ENCODE measurements at places on chromosomes 1 and 21.

DNA sequence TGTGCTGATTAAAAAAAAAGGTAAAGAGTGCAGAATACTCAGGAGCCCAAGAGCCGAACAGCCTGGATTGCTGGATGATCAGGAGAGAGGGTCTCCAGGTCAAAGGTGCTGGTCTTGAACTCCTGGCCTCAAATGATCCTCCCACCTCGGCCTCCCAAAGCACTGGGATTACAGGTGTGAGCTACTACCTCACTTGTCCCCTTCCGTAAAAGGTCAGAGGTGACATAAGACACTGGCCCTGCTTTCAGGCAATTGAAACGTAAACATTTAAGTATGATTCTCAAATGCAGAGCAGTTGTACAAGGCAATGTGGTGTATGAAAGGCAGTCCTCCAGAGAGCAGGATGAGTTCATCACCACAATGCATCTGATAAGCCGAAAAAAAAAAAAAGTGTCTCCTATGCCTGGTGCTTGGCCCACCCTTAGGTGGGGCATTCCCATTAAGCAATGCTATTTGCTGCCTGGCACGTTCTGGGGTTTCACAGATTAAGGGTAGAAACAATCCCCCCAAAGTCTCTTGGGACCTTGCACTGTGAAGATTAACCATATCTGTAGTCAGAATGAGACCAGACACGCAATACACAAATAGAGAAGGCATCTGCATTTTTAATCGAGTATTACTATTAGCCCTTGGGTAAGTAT is 47.7 kb downstream of the PARP1 start:
- no peak overlapping the region for H3K4me3 ChIP-seq
- H3K27ac ChIP-seq: no peak overlapping the region
- H3K27me3 ChIP-seq: no peaks in the 10 kb centered on the region
- no peak for DNase-seq
- no peaks in the 10 kb centered on the region for H3K36me3 ChIP-seq

GRCh38 chr1:46401964-46402626 is 8.0 kb downstream of the FAAH start:
- no peaks in the 10 kb centered on the region for H3K36me3 ChIP-seq
- H3K4me1 ChIP-seq: peaks cover 9% of the 10 kb centered on the region
- H3K27me3 ChIP-seq: no peaks in the 10 kb centered on the region
- H3K27ac ChIP-seq: peak overlapping the region; percentile 20
- DNase-seq: peak; percentile 91

GRCh38 chr21:33348706-33349105 is 23.9 kb downstream of the IFNAR1 start:
- no peaks in the 10 kb centered on the region for H3K27me3 ChIP-seq
- DNase-seq: no peak
- no peak overlapping the region for H3K4me3 ChIP-seq
- H3K27ac ChIP-seq: no peak overlapping the region
- peaks cover 5% of the 10 kb centered on the region for H3K36me3 ChIP-seq
- no peaks in the 10 kb centered on the region for H3K4me1 ChIP-seq

DNA sequence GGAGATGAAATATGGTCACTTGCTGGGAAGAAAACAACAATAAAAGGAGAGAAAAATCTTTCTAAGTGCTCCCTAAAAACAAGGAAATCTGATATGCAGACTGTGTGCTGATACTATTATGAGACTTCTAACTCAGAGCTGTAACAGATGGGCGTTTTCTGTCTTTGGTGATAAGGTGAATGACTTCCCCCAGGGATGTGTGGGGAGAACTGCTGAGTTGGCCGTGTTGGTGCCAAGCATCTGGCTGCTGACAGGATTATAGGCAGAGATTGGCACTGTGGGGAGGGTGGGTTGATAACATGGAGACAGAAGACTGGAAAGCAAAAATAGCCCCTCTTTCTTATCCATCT is 438.5 kb upstream of the PLXNA2 start:
- no peak overlapping the region for H3K4me3 ChIP-seq
- H3K27ac ChIP-seq: no peak overlapping the region
- no peaks in the 10 kb centered on the region for H3K36me3 ChIP-seq
- no peak for DNase-seq
- no peaks in the 10 kb centered on the region for H3K4me1 ChIP-seq

DNA sequence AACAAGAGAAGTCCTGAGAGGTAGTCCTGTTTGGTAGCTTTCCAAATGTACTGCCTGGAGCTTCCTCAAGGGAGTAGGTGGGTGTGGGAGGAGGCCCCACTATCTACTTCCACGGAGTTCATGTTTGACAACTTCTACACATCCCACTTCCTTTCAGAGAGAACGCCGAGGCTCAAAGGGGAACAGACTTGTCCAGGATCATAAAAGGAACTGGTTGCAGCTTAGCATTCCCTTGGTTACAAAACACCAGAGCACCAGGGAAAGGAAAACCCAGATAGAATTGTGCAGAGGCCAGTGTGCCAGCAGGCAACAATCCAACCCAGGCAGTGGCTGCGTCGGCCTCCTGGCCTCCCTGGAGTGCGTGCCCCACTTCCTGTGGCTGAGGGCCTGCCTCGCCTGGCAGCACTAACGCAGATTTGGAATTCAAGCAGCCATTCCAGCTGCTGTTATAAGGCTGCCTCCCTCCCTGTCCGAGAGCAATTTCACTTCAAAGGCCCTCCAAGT is 4.2 kb upstream of the RAP1GAP start:
- H3K4me1 ChIP-seq: peaks cover 21% of the 10 kb centered on the region
- no peak for DNase-seq
- no peak overlapping the region for H3K4me3 ChIP-seq
